HepG2 (cell line): ENCODE measurements at places on chromosomes 6 and 20. TPM values are rescaled to one million over a fixed set of nuclear protein-coding genes. Genes with fewer than 3 reads are reported as not detected.

RFX6 gene
- polyA plus RNA-seq = 0.04 TPM in 1 of 2 replicates, not detected in the other

GPLD1 gene
- polyA plus RNA-seq = 6.0 and 6.2 TPM in 2 replicates

AKAP7 gene
- 2.5 and 3.6 TPM in 2 replicates for polyA plus RNA-seq

MUCL3 gene
- polyA plus RNA-seq = not detected in 2 replicates

MAS1 gene
- polyA plus RNA-seq = not detected in 2 replicates

FAM217A gene
- not detected in 2 replicates for polyA plus RNA-seq

PSORS1C2 gene
- polyA plus RNA-seq = not detected in 2 replicates

TUBB2B gene
- 23.6 and 39.5 TPM in 2 replicates for polyA plus RNA-seq

MICA gene
- 21.6 and 29.3 TPM in 2 replicates for polyA plus RNA-seq

UST gene
- polyA plus RNA-seq = not detected in 2 replicates

NHLRC1 gene
- polyA plus RNA-seq = 0.04 TPM in 1 of 2 replicates, not detected in the other

LAMA4 gene
- not detected in 2 replicates for polyA plus RNA-seq

NT5E gene
- polyA plus RNA-seq = 33.0 and 40.6 TPM in 2 replicates

SYCP2L gene
- 0.37 and 0.54 TPM in 2 replicates for polyA plus RNA-seq

GLP1R gene
- polyA plus RNA-seq = not detected in 2 replicates

NKX2-2 gene
- polyA plus RNA-seq = not detected in 2 replicates

PCK1 gene
- 6.5 and 19.5 TPM in 2 replicates for polyA plus RNA-seq

ACTL10 gene
- not detected in 2 replicates for polyA plus RNA-seq

PACRG gene
- not detected in 2 replicates for polyA plus RNA-seq

RBBP8NL gene
- polyA plus RNA-seq = 0.69 and 0.82 TPM in 2 replicates

SLPI gene
- polyA plus RNA-seq = 0.13 TPM in 1 of 2 replicates, not detected in the other

MCHR2 gene
- polyA plus RNA-seq = not detected in 2 replicates

DACT2 gene
- 0.10 and 0.15 TPM in 2 replicates for polyA plus RNA-seq

SIM1 gene
- not detected in 2 replicates for polyA plus RNA-seq

EBF4 gene
- 2.2 and 5.2 TPM in 2 replicates for polyA plus RNA-seq

TTK gene
- polyA plus RNA-seq = 3.8 and 8.6 TPM in 2 replicates

TCF15 gene
- polyA plus RNA-seq = not detected in 2 replicates

OPRM1 gene
- polyA plus RNA-seq = not detected in 2 replicates

TSPYL4 gene
- polyA plus RNA-seq = 18.0 and 20.4 TPM in 2 replicates

SLC17A2 gene
- 32.4 and 46.4 TPM in 2 replicates for polyA plus RNA-seq

TRPC4AP gene
- polyA plus RNA-seq = 137 and 161 TPM in 2 replicates

HLA-DRA gene
- polyA plus RNA-seq = not detected in 2 replicates

PROKR2 gene
- polyA plus RNA-seq = not detected in 2 replicates

RPP40 gene
- polyA plus RNA-seq = 18.0 and 19.4 TPM in 2 replicates

ROS1 gene
- polyA plus RNA-seq = not detected in 2 replicates

NKAIN2 gene
- polyA plus RNA-seq = not detected in 2 replicates

SAMD10 gene
- polyA plus RNA-seq = 11.0 and 11.8 TPM in 2 replicates
